ENCODE measurements at places on chromosomes 3 and 15.

DNA sequence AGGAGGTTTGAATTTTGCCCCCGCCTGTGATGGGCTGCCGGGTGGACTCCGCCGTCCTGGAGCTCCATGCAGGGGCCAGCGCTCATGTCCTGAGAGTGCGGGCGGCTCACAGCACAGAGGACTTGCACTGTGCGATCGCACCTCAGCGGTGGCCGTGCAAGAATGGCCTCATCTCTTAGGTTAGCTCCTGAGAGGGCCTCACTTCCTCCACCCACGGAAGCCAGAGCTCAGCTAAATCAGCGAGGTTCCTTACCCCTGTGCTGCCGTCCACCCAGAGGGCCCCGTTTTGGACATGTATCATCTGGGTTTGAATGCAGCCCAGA, 72.0 kb upstream of the PCSK6 start:
- DNase-seq: no peak

- no peak for DNase-seq
These were observed 116.5 kb upstream of the FAM174B start for GRCh38 chr15:92772061-92772460.

DNA sequence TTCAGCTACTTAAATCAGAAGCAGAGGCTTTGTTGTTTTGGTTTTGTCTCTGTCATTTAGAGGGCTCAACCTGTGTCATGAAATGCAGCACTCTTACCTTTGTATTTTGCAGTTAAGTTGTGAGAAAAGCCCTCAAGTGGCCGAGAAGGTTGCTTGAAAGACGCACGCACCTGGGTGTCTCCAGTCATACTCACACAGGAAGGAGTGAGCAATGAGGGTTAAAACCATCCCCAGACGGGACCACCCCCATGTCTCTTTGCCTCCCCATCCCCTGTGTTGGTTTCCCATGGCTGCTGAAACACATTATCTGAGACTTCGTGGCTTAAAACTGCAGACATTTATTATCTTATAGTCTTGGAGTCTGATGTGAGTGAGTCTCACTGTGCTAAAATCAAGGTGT, 376.1 kb upstream of the CFAP20DC start:
- peak; percentile 44 for DNase-seq

- DNase-seq: no peak
These were observed 114.4 kb downstream of the FOXP1 start for GRCh38 chr3:71469138-71469435.

- DNase-seq: no peak
These were observed 27.6 kb upstream of the TM2D3 start for GRCh38 chr15:101679806-101680205.

GRCh38 chr3:4421121-4421520, 45.9 kb downstream of the SUMF1 start:
- DNase-seq: peak; percentile 40

- no peak for DNase-seq
These were observed 150.0 kb upstream of the CHL1 start for GRCh38 chr3:46576-46975.

- no peak for DNase-seq
These were observed 85.0 kb downstream of the FBN1 start for GRCh38 chr15:48560321-48561051.

Measured in CD4-positive, alpha-beta T cell (primary cell).